ENCODE measurements at places on chromosomes 7 and 10. TPM values are rescaled to one million over a fixed set of nuclear protein-coding genes. Genes with fewer than 3 reads are reported as not detected.

Gene TAS2R41
- total RNA-seq, result not detected

Gene FOXI2
- total RNA-seq, result not detected

Gene CCL26
- not detected for total RNA-seq

Gene GNGT1
- not detected for total RNA-seq

Gene FOXP2
- not detected for total RNA-seq

Gene MACROH2A2
- total RNA-seq, result 25.6 TPM

Gene ICA1
- total RNA-seq, result 2.4 TPM

Gene OR6V1
- total RNA-seq, result not detected

Gene MSMB
- total RNA-seq, result not detected
